ENCODE measurements at places on chromosomes 3 and 15.

DNA sequence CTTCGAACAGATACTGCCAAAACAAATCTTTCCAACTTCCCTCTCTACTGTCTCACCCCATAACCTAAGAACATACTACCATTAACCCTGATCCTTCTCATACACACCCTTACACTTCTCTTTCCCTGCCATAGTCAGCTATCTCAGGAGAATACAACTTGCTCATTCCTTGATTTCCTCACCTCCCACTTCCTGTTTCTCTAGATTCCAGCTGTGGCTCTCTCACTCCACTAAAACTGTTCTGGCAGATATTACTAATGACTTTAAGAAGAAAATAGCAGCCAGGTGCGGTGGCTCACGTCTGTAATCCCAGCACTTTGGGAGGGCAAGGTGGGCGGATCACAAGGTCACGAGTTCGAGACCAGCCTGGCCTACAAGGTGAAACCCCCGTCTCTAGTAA, 4.6 kb downstream of the LSG1 start:
- no peak overlapping the region for H3K27ac ChIP-seq
- no peaks in the 10 kb centered on the region for H3K27me3 ChIP-seq
- no peaks in the 10 kb centered on the region for H3K4me1 ChIP-seq
- peaks cover 57% of the 10 kb centered on the region for H3K36me3 ChIP-seq
- no peak for DNase-seq

GRCh38 chr3:160481856-160482255, 32.3 kb upstream of the TRIM59 start:
- peaks cover 3% of the 10 kb centered on the region for H3K27me3 ChIP-seq
- no peak for DNase-seq
- H3K4me1 ChIP-seq: peaks cover 4% of the 10 kb centered on the region
- H3K4me3 ChIP-seq: no peak overlapping the region

DNA sequence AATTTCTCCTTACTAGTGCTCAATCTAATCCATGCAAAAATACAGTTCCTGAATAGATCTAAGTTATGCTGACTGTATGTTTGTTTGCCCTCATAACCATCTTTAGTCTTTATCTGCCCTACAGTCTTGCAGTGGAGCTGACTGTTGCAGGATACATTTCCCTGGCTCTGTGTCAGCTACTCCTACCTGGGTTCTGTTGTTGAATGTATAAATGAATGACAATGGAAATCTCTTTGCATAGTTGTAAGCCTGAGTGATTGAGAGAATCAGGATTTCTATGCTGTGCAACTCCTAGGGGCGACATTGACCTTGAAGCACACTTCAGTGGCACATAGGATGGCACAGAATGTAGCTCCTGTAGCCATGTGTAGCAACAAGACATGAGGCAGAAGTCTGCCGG, 16.0 kb upstream of the ZBBX start:
- H3K4me3 ChIP-seq: no peak overlapping the region
- no peaks in the 10 kb centered on the region for H3K36me3 ChIP-seq
- H3K27ac ChIP-seq: no peak overlapping the region
- no peaks in the 10 kb centered on the region for H3K27me3 ChIP-seq
- H3K4me1 ChIP-seq: no peaks in the 10 kb centered on the region
- DNase-seq: peak; percentile 43

- no peak overlapping the region for H3K4me3 ChIP-seq
- peaks cover 3% of the 10 kb centered on the region for H3K4me1 ChIP-seq
- H3K27ac ChIP-seq: no peak overlapping the region
- H3K27me3 ChIP-seq: no peaks in the 10 kb centered on the region
These were observed 129.8 kb downstream of the PPM1L start for GRCh38 chr3:160885791-160886286.

DNA sequence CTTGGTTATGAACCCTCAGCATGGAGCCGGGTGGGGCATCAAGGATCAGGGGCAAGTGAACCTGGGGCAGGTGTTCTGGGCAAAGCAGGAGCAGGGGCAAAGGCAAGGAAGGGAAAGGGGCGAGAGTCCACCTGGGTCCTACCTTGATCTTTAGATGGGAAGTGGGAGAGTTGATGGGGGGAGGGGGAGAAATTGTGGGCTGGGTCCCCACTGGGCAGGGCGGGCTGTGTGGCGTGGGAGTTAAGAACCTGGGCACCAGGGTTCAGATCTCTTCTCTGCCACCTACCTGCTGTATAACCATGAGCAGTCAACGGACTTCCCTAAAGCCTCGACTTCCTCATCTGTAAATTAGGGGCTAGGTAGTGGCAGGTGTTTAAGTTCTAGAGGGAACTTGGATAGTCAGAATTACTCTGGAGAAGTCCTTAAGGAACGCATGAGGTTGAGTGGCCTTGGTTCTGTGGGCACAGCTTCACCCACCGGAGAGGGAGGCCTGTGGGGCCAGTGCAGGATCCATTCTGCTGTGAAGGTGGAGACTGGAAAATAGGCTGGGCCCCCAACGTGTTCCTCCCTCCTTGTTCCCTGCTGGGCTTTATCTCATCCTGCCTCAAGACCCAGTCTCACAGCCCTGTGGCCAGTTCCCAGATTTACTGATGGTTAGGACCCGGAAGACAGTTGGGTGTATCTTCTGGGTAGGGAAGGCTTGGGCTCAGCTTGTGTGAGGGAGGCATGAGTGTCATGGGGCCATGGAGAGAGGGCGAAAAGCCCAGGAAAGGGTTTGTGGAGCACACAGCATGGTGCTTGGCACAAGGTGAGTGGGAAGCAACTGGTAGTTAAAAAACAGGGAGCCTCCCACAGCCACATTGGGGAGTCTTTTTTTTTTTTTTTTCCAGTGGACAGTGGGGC, 90.6 kb downstream of the EEFSEC start:
- H3K27ac ChIP-seq: no peak overlapping the region
- H3K4me3 ChIP-seq: no peak overlapping the region
- H3K27me3 ChIP-seq: no peaks in the 10 kb centered on the region
- peaks cover 3% of the 10 kb centered on the region for H3K4me1 ChIP-seq
- DNase-seq: no peak
- H3K36me3 ChIP-seq: peaks cover 3% of the 10 kb centered on the region
